ENCODE measurements at places on chromosomes 4 and X. TPM values are rescaled to one million over a fixed set of nuclear protein-coding genes. Genes with fewer than 3 reads are reported as not detected.

F8A3 gene
- total RNA-seq, result 9.0 TPM

DNA sequence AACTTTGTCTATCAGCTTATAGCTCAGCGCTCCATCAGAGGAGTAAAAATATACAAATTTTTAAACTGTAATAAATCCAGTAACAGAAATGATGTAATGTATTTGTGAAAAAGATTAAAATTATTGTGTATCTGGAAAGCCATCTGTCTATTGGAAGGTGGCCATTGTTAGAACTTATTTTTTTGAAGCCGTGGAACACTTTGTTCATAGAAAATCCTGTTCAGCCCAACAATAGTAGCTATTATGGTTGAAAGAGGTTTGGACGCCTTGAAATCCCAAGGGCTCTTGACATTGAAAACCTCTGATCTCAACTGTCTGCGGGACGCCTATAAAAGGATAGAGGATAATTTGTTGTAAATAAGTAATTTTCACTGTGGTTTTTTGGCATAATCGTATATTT lies 98.3 kb downstream of the RAPGEF2 start:
- no peak for DNase-seq

DNA sequence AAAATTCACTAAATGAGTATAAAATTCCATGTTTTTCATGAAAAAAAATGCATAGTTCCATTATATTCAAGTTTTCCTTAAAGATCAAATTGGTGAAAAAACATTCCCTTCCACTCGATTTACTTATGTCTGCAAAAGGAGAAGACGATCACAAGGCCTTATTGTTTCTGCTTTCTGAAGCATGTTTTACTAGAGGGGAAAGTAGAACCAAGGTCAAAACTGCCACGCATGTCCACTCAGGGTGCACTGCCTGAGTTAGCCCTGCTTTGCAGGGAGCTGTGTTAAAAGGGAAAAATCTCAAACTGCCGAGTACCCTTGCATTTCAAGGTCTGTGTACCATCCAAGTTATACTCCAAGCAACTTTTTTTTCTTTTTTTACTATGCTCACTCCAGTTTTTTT lies 57.2 kb downstream of the TRAPPC11 start:
- DNase-seq, result no peak

DNA sequence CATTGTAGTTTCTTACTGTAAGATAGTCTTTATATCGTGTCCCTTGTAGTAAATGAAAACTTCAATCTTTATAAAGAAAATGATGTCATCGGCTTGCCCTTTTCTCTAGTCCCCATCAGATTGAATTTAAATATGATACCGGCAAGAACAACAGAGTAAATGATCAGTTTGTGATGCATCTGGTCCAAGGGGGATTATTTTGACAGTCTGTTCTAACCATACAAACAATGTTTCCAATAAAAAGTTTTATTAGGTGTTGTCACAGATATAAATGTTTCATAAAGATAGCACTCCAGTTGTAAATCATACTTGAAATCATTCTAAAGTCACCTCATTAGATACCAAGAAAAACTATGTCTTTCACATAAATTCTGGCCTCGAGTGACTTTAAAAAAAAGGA lies 72.3 kb downstream of the SLC9A6 start:
- DNase-seq, result no peak

DNA sequence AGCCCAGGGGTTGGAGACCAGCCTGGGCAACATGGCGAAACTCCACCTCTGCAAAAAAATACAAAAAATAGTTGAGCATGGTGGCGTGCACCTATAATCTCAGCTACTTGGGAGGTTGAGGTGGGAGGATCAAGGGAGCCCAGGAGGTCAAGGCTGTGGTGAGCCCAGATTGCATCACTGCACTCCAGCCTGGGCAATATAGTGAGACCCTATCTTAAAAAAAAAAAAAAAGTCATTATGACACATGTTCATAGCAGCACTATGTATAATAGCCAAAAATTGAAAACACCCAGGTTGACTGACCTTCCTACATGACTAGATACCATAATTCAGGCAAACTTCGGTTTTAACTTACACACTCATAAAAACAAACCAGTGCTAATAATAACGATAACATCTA lies 90.8 kb upstream of the RBPJ start:
- DNase-seq, result no peak
